ENCODE measurements at places on chromosomes 13 and 19. TPM values are rescaled to one million over a fixed set of nuclear protein-coding genes. Genes with fewer than 3 reads are reported as not detected.

The SIAH3 gene
- not detected for total RNA-seq

The CYP4F11 gene
- not detected for total RNA-seq

The GADD45GIP1 gene
- 13.5 TPM for total RNA-seq

The PVR gene
- 142 TPM for total RNA-seq

The RASAL3 gene
- under 0.01 TPM for total RNA-seq

The CRX gene
- not detected for total RNA-seq

The ZNF446 gene
- total RNA-seq: 5.4 TPM

The ZNF296 gene
- total RNA-seq: under 0.01 TPM

The LIN37 gene
- total RNA-seq: 11.0 TPM

The PEAK3 gene
- not detected for total RNA-seq

The FZR1 gene
- 27.9 TPM for total RNA-seq

Data from regular cardiac myocyte (primary cell).